Transverse colon (tissue), 4 donors: ENCODE measurements at places on chromosomes 6 and 20. TPM values are rescaled to one million over a fixed set of nuclear protein-coding genes. Genes with fewer than 3 reads are reported as not detected.
A peak's percentile ranks its signal among the peaks of the same experiment; 100 is the strongest.

The PTGIS gene
- total RNA-seq, result 22.3 TPM

GRCh38 chr6:112827793-112828192 is 480.7 kb downstream of the RFPL4B start:
- DNase-seq, result peak; percentile 10

GRCh38 chr20:58637466-58638213 is 13.4 kb upstream of the STX16 start:
- DNase-seq, result no peak

- DNase-seq, result no peak
Measured at GRCh38 chr6:29986179-29986781, 43.9 kb downstream of the HLA-A start.

The CALHM5 gene
- total RNA-seq, result 0.27 TPM

The RNF144B gene
- 4.5 TPM for total RNA-seq

DNA sequence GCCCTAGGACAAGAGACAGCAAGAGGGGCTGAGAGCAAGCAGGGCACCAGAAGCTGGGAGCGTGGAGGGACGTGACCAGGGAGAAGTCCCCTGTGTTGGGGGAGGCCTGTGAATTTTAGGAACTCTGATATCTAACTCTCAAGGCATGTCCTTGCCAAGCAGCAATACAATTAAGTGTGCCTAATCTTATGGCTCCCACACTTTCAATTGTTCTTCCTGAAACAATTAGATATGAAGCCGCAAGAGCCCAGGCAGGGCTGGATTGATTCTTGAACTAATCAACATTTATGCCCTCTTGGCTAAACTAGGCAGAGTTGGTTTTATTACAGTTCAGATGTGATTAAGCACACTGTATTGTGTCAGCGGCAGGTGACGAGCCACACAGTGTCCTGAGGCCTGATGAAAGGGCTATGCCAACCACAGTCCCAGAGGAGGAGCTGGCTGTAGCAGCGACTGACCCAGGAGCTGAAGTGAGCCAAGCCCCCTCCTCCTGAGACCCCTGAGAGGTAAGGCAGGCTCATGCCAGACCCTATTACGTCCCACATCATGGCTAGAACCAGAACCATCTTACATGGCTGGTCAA is 4.2 kb upstream of the MAVS start:
- peak; percentile 66 for DNase-seq

- DNase-seq, result no peak
Measured at GRCh38 chr6:75449630-75450206, 43.9 kb downstream of the FILIP1 start.

DNA sequence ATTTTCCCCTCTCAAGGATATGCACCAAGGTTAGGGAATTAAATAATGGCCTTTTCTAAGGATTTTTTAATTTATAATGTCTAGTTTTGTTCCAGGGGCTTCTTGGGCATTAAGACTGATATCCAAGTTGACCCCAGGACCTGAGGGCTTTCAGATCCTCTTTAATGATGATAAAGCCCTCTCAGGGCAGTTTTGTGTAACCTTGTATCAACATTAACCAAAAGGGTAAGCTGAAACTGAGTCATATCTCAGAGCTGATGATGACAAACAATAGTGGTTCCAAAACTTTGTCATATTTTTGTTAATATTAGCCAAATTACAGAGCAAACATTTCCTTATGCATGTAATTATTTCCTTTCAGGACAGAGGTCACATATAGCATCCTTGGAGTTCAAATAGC is 309.4 kb upstream of the MAN1A1 start:
- no peak for DNase-seq

- DNase-seq, result no peak
Measured at GRCh38 chr6:41704028-41704427, 31.4 kb downstream of the TFEB start.

GRCh38 chr6:113293423-113293740 is 563.8 kb upstream of the MARCKS start:
- DNase-seq, result no peak

DNA sequence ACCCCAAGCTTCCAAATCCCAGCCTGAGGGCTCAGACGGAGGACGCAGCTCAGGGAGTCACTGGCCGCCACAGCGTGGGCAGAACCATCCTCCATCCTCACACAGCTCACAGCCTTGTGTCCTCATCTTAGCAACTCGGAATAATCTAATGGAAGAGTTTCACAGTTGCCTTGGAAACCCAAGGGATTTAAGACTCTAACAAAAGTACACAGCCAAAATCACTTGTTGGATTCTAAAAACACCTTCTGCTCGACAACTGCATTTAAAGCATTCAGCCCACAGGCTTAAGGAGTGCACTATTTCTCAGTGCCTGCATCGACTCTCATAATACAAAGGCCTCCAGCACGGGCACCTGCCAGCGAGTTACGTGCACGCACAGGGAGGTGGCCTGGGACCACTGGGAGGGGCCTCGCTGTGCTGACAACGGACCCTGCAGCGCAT is 45.4 kb downstream of the ZBTB46 start:
- no peak for DNase-seq

DNA sequence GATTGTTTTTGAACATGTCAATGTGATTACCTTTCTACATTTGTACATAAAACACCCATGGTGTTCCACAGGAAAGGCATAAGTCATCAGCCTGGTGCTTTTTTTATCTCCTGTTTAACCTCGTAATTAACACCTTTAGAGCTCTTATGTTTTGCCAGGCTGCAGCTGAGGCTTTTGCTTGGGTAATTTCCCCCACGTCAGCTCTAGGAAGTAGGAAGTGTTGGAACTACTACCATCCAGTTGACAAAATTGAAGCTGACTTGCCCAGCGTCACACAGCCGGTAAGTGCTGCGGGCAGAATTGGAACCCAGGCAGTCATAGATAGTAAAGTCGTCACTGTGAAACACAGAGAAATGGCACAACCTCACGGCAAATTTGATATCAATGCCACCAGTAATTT is 86.6 kb upstream of the BMP2 start:
- no peak for DNase-seq

DNA sequence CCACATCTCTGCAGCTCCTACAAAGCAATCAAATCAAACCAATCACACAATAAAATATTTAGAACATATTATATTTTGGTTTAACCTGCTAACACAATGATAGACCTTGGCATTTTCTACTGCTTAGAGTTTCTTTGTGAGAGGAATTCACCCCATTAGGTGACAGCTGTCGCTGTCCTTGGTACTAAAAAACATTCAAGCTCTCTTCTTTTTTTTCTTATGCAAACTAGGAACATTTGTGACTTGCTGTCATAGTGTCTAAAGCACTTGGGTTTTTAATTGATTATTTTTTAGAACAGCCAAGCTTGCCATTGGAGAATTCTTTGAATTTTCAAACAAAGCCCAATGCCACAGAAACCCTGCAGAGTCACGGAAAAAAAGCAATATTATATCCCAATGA is 46.4 kb downstream of the CNR1 start:
- DNase-seq, result no peak

- no peak for DNase-seq
Measured at GRCh38 chr6:142907544-142907943, 37.4 kb downstream of the HIVEP2 start.

GRCh38 chr20:50514750-50515149 is 4.6 kb downstream of the PTPN1 start:
- no peak for DNase-seq

- DNase-seq, result no peak
Measured at GRCh38 chr6:142279350-142280180, 22.2 kb upstream of the ADGRG6 start.

DNA sequence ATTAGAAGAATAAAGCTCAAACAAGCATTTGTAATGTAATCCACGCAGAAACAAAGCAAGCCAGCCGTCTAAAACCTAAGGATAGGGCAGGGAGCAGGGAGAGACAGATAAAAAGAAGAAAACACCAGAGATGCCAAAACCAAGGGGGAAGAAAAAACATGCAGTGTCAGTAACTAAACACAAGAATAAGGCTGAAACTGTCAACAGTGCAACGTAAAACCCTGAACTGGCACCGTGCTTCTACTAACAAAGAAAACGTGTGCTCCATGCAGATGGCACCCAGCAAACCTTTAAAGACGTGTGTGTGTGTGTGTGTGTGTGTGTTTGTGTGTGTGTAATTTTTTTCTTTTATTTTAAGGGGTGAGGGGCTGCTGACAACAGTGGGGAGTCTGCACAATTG is 88.4 kb upstream of the TAB2 start:
- DNase-seq, result no peak

GRCh38 chr20:43988451-43988850 is 73.8 kb downstream of the TOX2 start:
- DNase-seq, result peak; percentile 23

DNA sequence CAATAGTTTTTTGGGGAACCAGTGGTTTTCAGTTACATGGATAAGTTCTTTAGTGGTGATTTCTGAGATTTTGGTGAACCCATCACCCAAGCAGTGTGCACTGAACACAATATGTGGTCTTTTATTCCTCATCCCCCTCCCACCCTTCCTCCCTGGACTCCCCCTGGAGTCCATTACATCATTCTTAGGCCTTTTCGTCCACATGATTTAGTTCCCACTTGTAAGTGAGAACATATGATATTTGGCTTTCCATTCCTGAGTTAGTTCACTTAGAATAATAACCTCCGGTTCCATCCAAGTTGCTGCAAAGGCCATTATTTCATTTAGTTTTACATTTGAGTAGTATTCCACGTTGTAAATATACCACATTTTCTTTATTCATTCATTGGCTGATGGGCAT is 28.3 kb downstream of the RPP40 start:
- no peak for DNase-seq

DNA sequence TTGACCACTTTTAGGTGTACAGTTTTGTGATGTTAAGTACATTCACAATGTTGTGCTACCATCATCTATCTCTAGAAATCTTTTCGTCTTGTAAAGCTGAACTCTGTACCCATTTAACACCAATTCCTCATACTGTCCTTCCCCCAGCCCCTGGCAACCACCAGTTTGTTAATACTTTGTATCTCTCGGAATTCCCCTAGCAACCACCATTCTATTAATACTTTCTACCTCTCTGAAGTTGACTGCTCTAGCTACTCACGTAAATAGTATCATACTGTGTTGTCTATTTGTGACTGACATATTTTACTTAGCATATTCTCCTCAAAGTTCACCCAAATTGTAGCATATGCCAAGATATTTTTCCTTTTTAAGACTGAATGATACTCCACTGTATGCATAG is 82.3 kb upstream of the CLDN20 start:
- no peak for DNase-seq

- DNase-seq, result no peak
Measured at GRCh38 chr6:18561037-18561750, 174.0 kb downstream of the RNF144B start.

GRCh38 chr6:112485827-112486212 is 138.7 kb downstream of the RFPL4B start:
- no peak for DNase-seq

The ENPP3 gene
- total RNA-seq, result 4.6 TPM

The DEFB124 gene
- total RNA-seq, result not detected

DNA sequence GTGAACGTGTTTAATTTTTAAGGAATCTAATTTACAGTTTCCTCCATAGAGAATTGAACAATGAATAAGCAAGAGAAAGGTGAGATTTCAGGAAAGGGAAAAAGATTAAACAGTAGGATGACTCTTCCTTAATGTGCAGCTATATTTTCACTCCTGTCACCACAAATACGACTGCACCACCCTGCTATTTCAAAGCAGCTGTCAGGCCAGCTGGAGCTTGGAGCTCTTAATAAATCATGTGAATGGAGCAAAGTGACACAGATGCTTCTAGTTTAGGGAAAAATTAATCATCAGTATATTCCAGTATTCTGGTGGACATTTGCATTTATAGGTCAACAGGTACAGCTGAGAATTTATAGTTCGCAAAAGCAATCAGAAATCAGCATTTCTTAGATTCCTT is 56.5 kb upstream of the PKIB start:
- no peak for DNase-seq

GRCh38 chr6:81787313-81788068 is 35.0 kb upstream of the TENT5A start:
- no peak for DNase-seq

DNA sequence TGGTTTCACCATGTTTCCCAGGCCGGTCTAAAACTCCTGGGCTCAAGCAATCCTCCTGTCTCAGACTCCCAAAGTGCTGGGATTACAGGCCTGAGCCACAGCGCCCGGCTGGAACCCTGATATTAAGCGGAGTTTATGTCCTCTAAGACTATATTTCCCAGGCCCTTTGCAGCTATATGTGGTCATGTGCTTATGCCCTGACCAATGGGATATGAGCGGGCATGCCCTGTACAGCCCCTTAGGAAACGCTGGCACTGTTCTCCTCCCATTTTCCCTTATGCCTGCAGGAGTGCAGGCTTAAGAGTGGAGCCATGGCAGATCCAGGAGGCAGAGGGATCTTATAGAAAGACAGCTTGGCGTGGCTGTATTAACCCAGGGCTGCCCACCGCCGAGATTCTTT is 29.9 kb downstream of the RSPO4 start:
- no peak for DNase-seq

DNA sequence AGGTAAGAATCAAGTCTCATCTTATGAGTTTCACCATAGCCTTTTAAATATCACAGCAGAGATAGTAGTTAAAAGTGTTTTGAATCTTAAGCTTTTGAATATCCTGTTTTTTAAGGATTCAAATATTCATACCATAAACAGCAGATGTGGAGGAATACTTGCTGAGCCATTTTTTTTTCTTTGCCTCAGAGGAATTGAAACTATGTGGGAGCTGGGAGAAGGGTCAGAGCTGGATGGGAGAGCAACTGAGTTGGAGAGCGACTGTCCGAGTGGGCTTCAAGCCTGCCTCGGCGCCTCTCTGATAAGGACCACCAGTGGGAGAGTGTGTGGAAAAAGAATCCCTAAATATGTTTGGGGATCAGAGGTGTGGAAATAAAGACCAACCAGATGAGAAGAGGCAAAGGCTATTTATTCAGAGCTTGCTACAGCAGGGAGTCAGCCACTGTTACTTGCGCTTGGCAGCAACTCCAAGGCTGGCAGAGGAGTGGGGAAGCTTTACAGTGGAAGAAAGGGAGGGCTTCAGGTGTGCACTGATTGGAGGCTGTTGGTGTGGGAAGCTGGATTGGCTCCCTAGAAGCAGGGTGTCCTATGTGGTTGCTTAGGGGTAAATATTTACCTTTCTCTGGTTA is 34.3 kb upstream of the MCUR1 start:
- no peak for DNase-seq

GRCh38 chr6:37259191-37259590 is 1.2 kb upstream of the TMEM217 start:
- DNase-seq, result no peak

The BMP2 gene
- 44.1 TPM for total RNA-seq

The PDE7B gene
- total RNA-seq, result 0.40 TPM

DNA sequence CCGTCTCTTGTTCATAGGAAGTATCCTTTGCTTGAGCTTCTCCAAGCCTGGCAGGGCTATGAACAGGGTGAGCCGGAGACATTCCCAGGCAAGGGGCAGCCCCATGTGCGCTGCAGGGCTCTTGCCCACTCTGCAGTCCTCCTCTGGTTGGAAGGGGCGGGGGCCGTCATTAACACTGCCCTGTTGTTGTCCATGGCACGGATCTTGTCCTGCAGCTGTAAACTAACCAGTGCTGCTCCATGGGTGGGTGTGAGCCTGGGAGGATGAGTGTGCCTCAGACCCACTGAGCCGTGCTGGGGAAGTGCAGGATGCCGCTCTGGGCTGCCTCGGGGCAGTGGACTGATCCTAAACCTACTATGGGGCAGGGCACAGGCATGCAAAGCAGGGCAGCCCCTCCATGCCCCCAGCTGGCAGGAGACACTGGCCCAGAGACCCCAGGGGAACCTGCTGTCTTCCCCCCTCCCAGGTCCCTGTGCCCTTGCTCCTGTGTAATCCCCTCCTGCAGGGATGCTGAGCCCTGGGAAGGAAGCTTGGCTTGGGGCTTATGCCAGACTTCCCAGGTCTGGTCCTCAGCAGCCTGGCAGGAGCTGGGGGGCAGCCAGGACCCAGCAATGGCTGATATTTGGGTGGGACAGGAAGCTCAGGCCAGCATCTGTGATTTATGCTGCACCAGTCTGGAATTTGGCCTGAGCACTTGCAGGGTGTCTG is 8.5 kb downstream of the EBF4 start:
- DNase-seq, result no peak
